Left renal pelvis (tissue), 4 donors: ENCODE measurements at places on chromosomes 16 and 17. TPM values are rescaled to one million over a fixed set of nuclear protein-coding genes. Genes with fewer than 3 reads are reported as not detected.

DNA sequence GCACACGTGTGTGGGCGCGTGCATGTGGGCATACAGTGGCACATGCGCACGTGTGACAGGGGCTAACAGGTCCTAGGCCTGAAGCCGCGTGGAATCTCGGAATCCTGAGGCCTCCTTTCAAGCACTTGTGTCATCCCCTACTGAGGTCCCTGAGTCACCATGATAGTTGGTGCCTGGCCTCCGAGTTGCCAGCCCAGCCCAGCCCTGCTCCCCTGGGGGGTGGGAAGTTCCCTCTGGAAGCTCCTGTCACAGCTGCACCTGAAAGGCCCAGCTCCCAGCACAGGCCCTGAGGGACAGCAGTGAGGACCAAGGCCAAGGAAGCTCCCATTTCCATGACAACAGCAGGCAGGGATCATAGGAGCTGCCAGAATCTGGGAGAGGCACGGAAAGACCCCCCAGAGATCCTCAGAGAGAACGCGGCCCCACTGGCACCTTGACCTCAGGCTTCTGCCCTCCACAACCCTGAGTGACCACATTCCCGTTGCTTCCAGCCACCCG lies 35.4 kb upstream of the ENPP7 start:
- no peak for DNase-seq

- no peak for DNase-seq
These were observed 86.8 kb downstream of the CES1 start for GRCh38 chr16:55746081-55746480.

DNA sequence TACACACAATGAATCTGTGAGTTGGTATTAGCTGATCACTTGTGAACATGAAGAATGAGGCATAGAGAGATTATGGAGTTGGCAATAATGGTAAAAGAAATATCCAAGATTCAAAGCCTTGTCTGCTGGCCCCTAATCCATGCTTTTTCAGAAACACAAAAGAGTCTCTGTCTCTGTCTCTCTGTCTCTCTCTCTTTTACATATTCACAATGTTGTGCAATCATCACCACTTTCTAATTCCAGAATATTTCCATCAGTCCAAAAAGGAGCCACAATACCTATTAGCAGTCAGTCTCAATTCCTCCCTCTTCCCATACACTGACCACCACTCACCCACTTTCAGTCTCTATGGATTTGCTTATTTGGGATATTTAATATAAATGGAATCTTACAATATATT lies 370.1 kb upstream of the CDH8 start:
- DNase-seq = no peak

GRCh38 chr17:41178843-41179616 lies 1.0 kb upstream of the KRTAP4-2 start:
- no peak for DNase-seq

The C16orf95 gene
- polyA plus RNA-seq = 4.2 TPM

The KRT14 gene
- 0.44 TPM for polyA plus RNA-seq

DNA sequence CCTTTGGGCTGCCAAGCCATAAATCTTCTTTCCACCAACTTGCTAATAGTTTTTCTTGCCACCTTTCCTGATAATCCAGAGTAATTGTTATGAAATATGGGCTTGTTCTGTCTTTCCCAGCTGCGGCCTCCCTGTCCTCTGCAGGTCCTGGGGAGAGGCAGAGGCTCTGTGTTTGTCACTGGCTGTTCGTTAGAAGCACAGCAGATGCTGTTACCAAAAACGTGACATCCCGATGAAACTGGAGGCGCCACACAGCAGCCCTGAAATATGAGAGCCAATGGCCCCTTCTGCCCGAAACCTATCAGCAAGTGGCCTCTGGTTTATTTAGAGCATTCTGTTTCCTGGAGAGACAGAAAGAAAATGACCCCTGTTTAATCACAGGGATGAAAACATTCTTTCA lies 115.1 kb upstream of the ANKFN1 start:
- no peak for DNase-seq

GRCh38 chr17:57413848-57414651 lies 157.7 kb downstream of the MSI2 start:
- DNase-seq = no peak

GRCh38 chr16:12793120-12793864 lies 10.4 kb downstream of the CPPED1 start:
- DNase-seq = no peak

GRCh38 chr16:3819746-3820724 lies 60.5 kb downstream of the CREBBP start:
- DNase-seq = peak; percentile 21

- DNase-seq = no peak
These were observed 17.4 kb downstream of the SYT17 start for GRCh38 chr16:19185510-19185851.

GRCh38 chr16:57726433-57726947 lies 9.1 kb upstream of the KATNB1 start:
- DNase-seq = no peak

DNA sequence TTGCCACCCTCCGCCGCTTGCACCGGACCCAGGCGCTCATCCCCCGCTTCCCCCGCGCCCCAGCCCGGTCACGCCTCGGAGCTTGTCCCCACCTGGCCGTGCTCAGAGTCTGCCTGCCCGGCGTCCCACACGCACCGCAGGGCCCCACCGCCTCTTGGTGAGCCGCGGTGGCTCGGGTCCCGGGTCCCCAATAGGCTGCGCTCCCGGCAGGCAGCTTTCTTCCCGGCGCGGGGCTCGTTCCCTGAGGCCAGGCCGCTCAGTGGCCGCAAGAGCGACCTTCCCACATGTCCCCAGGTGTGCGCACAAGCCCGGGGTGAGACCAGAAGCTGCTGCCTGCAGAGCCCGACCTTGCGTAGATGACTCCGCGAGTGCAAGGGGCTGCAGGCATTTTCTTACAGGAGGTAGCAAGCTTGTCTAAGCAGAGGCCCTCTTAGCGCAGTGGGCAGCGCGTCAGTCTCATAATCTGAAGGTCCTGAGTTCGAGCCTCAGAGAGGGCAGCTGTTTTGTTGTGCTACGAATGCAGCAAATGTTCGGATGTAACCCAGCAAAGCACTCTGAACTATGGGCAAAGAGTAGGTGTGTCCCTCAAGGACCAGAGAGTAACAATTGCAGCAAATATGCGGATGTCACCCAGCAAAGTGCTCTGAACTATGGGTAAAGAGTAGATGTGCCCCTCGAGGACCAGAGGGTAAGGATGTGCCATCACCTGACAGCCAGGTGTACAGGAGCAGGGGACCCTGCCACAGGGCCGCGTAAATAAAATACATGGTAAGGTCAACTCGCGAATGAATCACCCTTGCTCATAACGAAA lies 15.6 kb downstream of the TLE7 start:
- DNase-seq = no peak

DNA sequence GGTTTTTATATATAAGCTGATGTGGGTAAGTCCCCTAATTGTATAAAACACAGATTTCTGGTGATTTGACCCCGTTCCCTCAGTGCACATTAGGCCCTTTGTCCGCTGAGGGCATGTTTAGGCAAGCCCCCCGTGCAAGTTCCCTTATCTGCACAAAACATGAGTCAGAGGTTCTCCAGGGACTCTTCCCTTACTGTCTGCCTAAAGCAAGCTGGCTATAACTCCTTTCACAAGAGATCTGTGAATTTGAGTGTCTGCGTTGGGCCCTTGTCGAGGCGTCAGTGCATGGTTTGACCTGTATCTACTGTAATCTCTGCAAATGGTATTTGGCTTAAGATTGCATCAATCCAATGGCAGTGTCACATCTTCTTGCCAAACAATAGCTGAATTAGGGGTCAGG lies 712.8 kb downstream of the CDH8 start:
- no peak for DNase-seq

The LGALS9B gene
- not detected for polyA plus RNA-seq

GRCh38 chr17:49676276-49676868 lies 1.5 kb downstream of the SPOP start:
- DNase-seq = no peak

DNA sequence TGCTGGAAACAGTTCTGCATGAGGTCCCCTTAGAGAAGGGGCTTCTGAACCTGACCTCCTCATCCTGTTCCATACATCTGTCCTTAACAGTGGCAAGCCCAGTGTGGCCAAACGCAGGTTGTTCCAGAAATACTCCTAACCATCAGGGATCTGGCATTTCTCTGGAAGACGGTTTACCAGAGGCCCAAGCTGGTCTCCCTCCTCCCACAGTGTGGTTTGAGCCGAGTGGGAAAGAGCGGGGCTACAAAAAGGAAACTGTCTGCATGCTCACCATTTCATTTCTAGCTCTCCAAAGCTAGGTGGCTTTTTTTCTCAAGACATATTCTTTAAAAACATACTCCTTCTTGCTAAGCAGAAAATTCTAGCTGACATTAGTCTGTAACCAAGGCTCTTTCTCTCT lies 6.0 kb downstream of the MXRA7 start:
- no peak for DNase-seq

- DNase-seq = no peak
These were observed 13.4 kb downstream of the USP43 start for GRCh38 chr17:9658593-9659211.

DNA sequence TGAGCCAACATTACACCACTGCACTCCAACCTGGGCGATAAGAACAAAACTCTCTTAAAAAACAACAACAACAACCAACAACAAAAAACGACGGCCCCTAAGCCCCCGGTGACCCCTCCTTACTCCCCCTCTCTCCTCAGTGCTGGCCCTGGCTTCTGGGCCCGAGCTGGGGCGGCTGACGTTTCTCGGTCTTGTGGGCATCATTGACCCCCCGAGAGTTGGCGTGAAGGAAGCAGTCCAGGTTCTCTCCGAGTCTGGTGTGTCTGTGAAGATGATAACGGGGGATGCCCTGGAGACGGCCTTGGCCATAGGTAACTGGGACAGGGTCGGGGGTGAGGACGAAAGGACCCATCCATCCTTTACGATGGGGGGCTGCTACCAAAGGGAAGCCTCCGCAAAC lies 52.7 kb downstream of the MEAK7 start:
- no peak for DNase-seq

GRCh38 chr16:20937736-20938135 lies 37.2 kb downstream of the LYRM1 start:
- no peak for DNase-seq

DNA sequence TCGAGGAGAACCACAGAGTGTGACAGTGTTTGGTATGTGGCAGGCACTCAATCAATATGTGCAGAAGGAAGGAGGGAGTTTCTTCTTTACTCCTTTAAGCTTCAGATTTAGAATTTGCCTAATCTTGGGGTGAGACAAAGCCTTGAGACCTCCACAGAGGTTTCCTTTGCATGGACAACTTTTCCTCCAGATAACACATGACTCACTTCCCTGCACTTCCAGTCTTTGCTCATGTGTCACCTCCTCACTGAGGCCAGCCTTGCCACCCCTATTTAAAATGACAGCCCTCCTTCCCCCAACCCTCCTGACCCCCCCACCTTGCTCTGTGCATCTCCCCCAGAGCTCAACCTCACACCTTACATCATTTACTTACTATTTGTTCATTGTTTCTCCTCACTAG lies 17.4 kb upstream of the NOS2 start:
- no peak for DNase-seq

DNA sequence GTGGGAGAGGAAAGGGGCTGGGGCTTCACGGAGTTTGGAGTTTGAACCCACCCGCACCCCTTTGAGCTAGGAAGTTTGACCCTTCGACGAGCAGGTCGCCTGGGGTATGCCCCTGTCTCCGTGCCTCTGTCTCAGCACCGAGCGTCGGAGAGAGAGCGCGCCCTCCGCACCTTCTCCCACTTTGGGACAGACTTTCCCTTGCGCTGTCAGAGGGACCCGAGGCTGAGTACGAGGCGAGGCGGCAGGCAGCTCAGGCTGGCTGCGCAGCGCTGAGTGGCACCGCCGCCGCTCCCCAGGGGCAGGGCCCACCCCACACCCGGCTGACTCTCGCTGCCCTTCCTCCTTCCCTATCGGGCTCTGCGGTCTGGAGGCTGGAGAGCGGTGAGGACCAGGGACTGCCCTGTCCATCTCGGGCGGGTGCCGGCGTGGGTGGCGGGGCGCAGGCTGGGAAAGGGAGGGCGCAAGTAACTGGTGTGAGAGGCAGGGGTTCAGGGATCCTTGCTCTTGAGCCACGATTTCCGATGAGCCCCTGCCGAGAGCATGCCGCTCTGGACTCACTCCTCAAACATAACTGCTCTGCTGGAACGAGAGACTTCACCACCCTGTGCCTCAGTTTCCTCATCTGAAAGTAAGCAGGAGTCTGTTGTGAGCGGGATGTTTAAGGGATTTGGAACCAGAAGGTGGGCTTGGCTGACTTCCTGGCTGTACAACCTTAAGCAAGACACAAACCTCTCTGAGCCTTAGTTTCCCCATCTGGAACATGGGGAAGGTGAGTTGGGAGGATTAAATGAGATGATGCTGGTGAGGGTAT lies 981 bp downstream of the BEAN1 start:
- no peak for DNase-seq

The BRD7 gene
- 82.4 TPM for polyA plus RNA-seq

- no peak for DNase-seq
These were observed 12.5 kb downstream of the FAHD1 start for GRCh38 chr16:1839554-1839953.

GRCh38 chr17:82239926-82240505 lies 11.2 kb downstream of the SLC16A3 start:
- DNase-seq = no peak
